ENCODE measurements at places on chromosomes 3 and 15.

GRCh38 chr3:8869613-8870012 lies 93.7 kb downstream of the RAD18 start:
- DNase-seq: no peak

DNA sequence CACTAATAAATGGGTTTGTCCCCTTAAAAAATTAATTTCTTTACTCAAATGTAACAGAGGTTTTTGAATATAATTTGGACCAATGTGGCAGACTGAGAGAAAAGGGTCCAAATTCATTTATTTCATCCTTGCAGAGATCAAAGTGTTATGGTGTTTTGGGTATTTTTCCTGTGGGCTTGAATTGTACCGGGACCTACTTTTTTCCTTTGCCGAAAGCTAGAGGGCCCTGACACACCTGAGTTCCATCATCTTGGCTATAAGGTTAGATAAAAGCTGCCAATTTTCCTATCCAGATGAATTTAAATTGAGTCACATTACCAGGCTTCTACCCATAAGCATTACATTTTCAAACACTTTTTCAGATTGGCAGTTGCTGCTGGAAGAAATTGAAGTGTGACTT lies 908 bp downstream of the CCNB2 start:
- DNase-seq: no peak

DNA sequence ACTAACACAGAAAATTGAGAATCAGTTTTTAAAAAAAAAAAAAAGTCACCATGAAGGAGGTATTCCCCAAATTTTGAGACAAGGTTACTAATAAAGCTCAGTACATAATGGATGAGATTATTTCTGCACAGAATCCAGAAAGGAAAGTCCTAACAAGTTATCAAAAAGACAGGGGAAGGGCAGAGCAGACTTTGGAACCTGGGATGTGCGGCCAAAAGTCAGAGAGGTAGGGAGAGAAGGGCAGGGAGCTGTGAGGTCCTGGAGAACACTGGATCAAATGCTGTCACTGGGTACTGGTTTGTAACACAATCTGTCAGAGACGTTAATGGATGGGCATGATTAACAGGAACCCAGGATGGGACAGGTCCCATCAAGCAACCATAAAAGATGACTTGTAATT lies 12.2 kb upstream of the LACTB start:
- no peak for DNase-seq

DNA sequence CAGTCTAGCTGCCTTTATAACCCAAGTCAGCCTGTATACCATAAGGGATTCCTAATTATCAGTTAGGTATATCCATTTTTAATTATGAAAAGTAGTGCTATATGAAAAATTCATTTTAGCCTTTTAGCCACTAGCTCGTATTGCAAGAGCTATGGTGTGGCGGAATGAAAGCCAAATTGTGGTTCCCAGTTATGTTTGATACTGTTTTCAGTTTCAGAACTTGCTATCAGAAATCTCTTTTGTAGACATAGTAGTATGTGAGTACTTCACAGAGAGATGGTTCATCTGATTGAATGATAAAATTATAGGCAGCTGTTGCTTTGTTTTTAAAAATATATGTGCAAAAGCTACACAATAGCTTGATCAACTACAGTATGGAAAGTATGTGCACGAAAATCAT lies 134.6 kb downstream of the SLC25A26 start:
- DNase-seq: no peak

- no peak for DNase-seq
Measured at GRCh38 chr3:50356553-50356952, 2.8 kb downstream of the TMEM115 start.

DNA sequence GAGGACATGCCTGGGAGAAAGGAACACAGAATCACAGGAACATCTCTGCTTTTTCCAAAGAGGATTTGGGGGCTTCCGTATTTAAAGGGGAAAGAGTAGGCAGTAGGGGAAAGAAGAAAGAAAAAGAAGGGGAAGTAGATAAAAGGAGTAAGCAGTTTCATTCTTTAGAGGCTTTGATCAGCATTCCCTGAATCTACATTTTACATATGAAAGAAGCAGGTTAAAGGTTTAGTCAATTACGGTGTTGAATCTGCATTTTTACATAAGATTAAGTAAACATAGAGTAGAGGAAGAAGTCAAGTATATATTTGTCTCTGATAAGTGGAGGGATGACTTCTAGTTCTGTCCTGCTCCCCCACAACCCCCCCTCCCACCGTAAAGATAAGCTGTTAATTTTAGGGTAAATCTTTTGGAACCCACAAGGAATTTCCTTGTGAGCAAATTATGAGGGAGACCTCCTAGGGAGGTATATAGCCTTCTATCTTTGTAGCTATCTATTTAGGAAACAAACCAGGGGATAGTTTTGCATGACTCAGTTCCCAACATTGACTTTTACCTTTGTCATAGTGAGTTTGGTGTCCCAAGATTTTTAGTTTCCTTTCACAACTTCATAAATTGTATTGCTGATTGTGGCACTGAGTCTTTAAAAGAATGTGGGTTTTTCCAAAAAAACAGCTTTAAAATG lies 8.7 kb upstream of the P2RY12 start:
- DNase-seq: no peak

- no peak for DNase-seq
Measured at GRCh38 chr15:62436235-62436634, 271.1 kb upstream of the C2CD4B start.

GRCh38 chr15:68228971-68229385 lies 550 bp downstream of the CLN6 start:
- DNase-seq: peak; percentile 19

DNA sequence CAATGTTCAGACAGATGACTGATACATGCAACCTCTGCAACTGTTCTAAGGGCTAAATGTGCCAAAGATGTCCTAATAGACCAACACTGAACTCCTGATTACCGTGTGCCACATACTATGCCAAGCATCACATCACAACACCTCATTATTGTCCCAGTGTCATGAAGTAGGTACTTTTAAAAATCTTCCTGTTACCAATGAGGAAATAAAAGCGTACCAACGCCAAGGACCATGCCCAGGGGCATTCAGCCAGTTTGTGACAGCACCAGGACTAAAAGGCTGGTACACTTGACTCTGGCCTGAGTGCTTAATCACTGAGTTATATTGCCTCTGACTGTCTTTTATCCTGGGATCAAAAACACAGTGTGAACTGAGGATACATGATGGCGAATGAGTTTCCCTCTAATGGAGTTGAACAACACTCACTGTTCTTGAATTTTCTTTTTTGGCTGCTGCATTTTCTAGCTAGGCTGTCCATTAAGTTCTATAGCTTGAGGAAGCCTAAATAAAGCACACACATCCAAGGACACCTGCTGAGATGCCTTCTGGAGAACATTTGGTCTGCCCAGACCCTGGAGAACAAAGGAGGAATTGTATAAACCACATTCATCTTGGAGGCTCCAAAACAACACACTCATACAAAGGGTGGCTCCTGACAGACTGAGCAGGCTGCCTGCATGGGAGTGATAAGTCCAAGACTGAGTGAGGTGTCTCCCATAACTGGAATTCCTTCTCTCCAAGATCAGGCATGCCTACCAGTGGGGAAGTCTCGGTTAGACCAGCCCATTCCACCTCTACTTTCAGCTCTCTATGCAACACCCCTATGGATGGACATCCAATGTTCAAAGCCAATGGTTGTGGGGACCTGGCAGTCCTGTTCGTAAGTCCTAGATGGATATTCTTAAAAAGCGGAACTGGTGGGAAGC lies 126.7 kb upstream of the PRICKLE2 start:
- DNase-seq: no peak

- DNase-seq: peak; percentile 30
Measured at GRCh38 chr3:31377045-31377642, 155.6 kb upstream of the STT3B start.

DNA sequence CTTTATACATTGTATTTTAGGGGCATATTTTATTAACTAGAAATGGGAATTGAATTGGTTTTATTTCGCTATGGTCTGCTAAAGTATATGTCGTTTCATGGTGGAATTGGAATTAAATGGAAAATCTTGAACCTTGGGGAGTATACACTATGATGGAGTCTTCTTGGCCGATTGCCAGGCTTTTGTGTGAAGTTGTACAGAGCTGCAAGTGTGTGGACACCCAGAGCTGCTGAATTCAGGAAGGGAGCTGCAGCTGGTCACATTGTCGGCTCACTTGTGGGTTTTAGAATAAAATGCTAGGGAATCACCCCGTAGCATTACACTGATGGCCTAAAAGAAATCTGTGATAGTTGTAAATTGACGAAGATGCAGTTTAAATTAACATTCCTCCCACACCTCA lies 35.1 kb downstream of the USP3 start:
- no peak for DNase-seq

- DNase-seq: no peak
Measured at GRCh38 chr3:99984139-99984538, 130.2 kb downstream of the FILIP1L start.

GRCh38 chr15:75942464-75942863 lies 38.8 kb downstream of the FBXO22 start:
- DNase-seq: no peak

DNA sequence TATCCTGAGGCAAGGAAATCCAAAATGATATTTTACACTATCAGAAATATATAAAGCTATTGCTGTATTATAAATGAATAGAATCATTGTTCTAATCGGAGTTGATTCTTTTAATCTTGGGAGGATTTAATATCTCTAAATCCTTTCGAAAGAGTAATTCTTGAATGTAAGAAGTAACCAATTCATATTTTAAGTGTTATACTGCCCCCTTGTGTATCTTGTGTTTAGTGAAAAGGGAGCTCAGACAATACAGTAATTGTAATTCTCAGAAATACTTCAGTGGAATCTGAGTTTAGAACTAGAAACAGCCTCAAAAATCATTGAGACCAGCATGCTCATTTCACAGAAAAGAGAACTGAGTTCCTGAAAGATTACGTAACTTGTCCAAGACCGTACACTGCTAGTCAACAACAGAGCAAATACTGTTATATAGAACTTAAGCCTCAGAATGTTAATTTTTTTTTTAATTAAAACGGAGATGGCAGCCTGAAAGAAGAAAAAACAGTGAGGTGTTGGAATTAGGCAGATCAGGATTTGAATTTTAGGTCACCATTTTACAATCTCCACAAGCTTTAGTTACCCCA lies 42.9 kb downstream of the PLCH1 start:
- no peak for DNase-seq

GRCh38 chr15:36468746-36469145 lies 110.7 kb upstream of the CDIN1 start:
- DNase-seq: no peak

- DNase-seq: no peak
Measured at GRCh38 chr3:123571264-123571972, 13.4 kb downstream of the HACD2 start.

GRCh38 chr3:22615790-22616189 lies 587.3 kb upstream of the UBE2E2 start:
- DNase-seq: no peak

GRCh38 chr3:18410205-18410604 lies 14.9 kb downstream of the SATB1 start:
- no peak for DNase-seq

DNA sequence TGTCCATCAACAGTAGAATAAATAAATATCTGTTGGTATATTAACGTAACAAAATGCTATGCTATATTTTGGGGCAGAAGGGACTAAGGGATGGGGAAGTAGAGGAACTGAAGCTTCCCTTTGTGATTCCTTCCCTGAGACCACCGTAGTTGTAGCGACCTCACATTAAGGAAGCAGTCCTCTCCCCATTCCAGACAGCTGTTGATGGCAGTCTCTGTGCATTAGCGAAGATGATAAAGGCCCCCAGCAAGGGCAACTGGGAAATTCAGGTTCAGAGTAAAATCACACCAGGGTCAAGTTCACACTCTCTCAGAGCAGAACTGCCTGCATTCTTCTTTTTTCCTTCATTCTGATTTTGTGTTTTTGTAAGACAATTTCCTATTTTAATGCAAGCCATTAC lies 259.0 kb downstream of the MEX3B start:
- no peak for DNase-seq

DNA sequence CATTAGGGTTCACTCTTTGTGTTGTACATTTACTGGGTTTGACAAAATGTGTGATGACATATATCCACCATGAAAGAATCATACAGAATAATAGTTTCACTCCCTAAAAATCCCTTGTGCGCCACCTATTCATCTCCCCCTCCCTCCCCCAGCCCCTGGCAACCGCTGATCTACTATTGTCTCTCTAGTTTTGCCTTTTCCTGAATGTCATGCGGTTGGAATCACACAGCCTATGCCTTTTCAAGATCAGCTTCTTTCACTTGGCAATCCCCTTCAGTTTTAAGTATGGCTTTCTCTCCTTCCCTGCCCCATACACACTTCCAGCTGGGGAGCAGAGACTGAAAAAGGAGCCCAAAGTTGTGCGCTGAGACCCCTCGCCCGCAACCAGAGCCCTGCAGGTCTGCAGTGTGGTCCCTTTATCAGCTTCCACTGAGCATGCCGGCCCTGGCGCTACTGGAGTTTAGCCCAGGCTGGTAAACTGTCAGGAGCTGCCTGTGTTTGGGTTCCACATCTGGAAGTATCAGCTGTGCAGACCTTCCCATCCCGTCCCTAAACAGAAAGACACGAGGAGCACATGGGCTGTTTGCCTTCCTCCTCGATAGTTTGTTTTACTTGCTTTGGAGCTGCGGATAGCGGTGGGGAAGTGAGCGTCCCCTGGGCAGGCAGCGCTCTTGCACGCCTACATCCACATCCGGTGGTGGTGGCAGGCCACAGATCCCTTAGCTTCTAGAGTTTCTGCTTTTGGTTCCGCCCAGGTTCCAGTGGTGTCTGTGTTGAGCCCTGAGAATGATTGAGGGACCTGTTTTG lies 12.3 kb downstream of the BOC start:
- DNase-seq: peak; percentile 22

DNA sequence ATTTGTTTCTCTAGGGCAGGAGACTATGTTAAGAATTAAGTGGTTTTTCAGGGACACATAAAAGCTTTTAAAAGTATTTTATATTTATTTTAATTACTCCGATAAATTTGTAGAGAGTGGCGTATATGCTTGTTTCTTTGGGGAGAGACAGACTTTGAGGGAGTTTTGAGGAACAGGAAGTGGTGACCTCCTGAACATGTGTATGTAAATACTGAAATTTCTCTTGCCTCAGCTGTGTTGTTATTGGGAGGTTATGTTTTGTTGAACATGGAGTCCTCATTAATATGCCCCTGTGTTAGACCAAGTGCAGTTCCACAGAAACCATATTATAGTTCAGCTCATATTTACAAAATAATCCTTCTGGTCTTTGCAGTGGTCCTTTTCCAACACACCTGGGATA lies 41.8 kb upstream of the UTS2B start:
- DNase-seq: no peak

- DNase-seq: no peak
Measured at GRCh38 chr3:65619888-65620287, 418.8 kb downstream of the MAGI1 start.

GRCh38 chr15:70374096-70374495 lies 276.4 kb upstream of the TLE3 start:
- DNase-seq: no peak

DNA sequence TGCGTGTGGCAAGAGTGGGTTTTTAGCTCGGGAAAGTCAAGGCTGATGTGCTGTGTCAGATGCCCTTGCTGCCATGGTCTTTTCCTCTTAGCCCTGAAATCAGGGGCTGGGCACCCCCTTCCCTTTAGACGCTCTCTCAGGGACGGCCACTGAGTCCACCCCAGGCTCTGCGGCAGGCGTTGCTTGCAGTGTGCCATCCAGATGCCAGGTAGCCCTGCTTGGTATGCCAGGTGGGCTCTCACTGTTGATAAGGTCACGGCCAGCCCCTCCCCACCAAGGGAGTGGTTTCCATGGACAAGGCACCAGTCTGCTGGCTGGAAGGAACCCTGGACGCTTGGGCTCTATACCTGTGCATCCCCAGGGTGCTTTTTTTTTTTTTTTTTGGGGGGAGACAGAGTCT lies 24.6 kb downstream of the FGD5 start:
- DNase-seq: no peak

All from stimulated activated CD4-positive, alpha-beta T cell treated with anti-CD3 and anti-CD28 coated beads, Interleukin-1b, Interleukin-23, amount 100 ng/mL, for 48 hours (primary cell).